Pulmonary artery endothelial cell (primary cell): ENCODE measurements at places on chromosomes 6 and 20.

- DNase-seq = no peak
These were observed 30.4 kb downstream of the NSFL1C start for GRCh38 chr20:1436263-1436662.

DNA sequence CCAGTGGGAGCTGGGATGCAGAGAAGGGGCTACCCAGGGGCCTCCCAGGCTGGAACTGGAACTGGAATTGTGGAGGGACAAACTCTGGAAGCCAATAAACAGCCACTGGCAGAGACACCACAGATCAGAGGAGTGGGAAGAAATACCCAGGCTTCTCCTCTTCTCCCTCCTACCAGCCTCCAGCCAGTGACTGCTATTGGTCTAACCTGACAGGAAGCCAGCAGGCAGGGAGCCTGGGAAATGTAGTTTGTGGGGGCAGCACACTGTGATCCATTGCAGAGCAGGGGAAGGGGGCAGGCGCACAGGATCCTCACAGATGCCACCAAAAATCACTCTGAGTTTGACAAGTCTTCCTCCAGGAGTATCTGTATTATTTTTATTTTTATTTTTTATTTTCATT lies 12.1 kb upstream of the MLN start:
- no peak for DNase-seq

DNA sequence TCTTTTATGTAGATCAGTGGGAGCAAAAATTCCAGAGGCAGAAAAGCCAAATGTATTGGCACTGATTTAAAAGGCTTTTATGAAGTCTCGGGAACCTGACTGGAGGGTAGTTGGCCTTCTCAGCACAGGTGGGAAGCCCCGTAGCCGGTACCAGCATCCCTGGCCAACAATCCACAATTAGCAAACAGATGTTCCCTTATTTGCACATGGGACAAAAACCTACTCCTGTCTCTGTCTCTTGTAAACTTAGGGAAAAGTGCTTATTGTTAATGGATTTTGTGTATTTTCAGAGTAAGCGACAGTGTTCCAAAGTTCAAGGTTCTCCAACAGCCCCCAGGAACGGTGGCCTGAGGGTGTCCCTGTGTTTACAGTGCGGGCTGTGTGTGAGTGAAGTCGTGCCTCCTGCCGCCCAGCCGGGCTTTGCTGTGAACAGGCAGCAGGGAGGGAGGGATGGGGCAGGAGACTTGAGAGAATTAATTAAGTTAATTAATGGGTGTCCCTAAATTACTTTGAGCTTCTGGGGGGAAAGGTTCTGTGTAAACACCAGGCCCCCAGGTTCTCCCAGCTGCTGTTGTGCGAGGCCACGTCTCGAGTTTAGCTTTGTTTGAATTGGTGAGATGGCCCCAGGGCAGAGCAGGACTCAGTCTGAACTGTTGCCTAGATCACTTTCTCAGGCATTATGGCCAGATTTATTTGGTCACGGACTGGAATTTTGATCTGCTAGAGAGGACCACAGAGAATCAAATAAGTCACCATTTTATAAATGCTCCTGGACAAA lies 3.9 kb downstream of the SYNJ2 start:
- DNase-seq = no peak

- no peak for DNase-seq
These were observed 228.6 kb upstream of the PMEPA1 start for GRCh38 chr20:57938158-57939108.

DNA sequence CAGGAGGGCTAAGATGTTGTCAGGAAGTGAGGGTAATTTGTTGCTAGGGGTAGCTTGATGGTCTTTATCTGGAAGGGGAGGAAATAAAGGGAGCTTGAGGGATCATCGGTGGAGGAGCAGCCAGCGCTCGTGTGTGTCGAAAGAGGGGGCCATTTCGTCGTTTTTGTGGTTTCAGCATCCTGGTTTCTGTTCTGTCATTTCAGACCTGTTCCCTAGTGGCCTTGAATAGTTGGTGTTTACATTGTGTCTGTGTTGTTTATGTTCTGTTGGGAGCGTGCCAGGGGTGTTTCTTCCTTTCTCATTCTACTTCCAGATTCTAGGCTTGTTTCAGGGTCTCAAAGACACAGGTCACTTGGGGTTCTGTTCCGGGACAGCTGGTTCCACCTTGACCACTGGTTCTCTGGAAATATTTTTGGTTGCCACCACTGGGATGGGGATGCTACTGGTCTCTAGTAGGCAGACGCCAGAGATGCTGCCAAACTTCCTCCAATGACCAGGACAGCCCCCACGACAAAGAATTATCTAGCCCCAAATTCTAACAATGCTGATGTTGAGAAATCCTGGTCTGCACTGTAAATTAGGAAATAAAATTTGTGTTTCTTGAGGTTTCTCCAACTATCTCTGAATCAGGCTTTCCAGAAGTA lies 113.9 kb upstream of the NAA20 start:
- DNase-seq = no peak

- no peak for DNase-seq
These were observed 61.1 kb upstream of the GTSF1L start for GRCh38 chr20:43787937-43788336.

DNA sequence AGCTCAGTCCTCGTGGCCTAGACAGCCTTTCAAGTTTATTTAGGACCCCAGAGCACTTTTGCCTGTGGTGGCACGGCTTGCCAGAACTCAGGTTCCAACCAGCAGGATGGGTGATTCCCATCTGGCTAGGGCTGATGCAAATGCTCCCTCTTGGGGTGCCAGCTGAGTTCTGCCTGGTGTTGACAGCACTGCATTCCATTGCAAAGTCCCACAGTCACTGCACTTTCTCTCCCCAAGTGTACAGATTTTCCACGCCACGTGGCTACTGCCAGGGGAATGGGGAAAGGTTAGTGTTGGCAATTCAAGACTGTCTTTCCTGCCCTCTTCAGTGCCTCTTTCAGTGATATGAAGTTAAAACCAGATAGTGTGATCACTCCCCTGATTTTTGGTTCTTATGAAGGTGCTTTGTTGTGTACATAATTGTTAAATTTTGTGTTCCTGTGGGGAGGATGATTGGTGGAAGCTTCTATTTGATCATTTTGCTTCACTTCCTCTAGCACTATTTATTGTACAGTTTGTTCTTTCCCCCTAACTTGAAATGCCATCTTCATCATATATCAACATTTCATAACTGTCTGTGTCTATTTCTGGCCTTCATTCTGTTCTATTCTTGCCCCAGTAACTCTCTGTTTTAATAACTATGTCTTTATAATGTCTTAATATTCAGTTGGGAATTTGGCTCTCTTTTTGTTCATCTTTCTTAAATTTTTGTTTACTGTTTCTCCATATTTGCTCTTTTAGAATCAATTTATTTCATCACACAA lies 86.2 kb downstream of the CFAP61 start:
- DNase-seq = no peak

- no peak for DNase-seq
These were observed 222.4 kb upstream of the JARID2 start for GRCh38 chr6:15023448-15023847.

DNA sequence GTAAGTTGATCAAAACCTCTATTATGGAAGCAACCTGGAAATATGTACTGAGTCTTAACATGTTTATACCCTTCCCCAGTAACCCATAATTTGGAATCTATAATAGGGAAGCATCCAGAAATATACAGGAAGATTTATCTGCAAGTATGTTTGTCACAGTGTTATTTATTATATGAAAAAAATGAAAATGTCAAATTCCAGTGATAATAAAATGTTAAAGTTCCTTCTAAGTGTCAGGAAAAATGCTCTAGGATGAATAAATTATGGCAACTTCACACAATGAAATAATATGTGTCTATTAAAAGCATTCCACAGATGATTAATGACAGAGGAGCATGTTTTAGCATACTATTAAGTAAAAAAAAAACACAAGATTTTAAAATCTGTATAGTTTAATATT lies 237.7 kb upstream of the PRND start:
- no peak for DNase-seq
